ENCODE measurements at places on chromosomes 12 and 14. TPM values are rescaled to one million over a fixed set of nuclear protein-coding genes. Genes with fewer than 3 reads are reported as not detected.
A peak's percentile ranks its signal among the peaks of the same experiment; 100 is the strongest.

DNA sequence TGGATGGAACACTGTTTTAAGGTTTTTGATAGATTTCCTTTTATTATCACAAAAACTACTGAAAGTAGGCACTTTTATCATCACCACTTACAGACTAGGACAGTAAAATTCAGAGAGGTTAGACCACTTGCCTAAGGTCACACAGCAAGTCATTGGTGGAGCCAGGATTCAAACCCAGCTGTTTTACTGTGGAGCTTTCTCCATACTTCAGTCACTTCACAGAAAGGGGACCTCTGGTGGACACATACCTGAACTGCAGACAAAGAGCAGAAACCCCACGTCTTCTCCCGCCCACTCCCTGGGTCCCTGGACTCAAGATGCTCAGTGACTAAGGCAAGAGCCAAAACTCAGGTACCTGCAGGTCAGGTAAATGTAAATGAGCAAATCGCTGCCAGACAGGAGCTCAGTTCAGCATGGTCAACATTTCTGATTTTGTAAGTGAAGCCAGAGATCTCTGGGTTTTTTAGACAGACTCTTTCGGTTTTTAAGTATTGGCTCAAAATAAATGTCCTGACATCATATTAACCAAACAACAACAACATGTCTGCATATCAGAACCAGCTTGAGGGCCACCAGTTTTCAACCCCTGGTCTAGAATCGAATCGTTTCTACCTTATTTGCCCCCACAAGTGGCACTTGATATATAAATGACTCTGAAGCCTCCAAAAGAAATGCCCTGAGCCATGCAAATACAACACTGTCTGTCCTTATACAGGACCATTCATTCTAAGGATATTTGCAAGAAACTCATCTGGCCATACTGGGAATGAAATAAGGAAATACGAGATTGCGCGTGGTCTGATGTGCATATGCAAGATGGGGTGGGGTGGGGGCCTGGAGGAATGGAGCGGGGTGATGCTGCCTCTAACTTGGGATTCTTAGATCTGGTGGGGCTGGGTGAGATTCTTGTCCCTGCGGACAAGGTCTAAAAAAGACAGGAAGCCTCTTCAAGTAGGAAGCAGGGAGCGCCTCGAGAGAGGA, 110.9 kb downstream of the KSR2 start:
- no peaks in the 10 kb centered on the region for H3K27me3 ChIP-seq
- H3K4me1 ChIP-seq, result no peaks in the 10 kb centered on the region
- H3K4me3 ChIP-seq, result no peak overlapping the region
- no peaks in the 10 kb centered on the region for H3K36me3 ChIP-seq
- DNase-seq, result no peak

GRCh38 chr12:113005762-113006161, 27.4 kb downstream of the OAS2 start:
- H3K4me1 ChIP-seq, result no peaks in the 10 kb centered on the region
- no peak for DNase-seq
- H3K36me3 ChIP-seq, result peaks cover 21% of the 10 kb centered on the region
- H3K4me3 ChIP-seq, result no peak overlapping the region
- H3K27me3 ChIP-seq, result peaks cover 2% of the 10 kb centered on the region

- no peaks in the 10 kb centered on the region for H3K27me3 ChIP-seq
- no peak overlapping the region for H3K4me3 ChIP-seq
- no peaks in the 10 kb centered on the region for H3K36me3 ChIP-seq
- DNase-seq, result peak; percentile 84
- H3K4me1 ChIP-seq, result peaks cover 17% of the 10 kb centered on the region
Observed at GRCh38 chr14:68268197-68268596, 448.6 kb downstream of the RAD51B start.

OR4Q2 gene
- total RNA-seq, result not detected

- peaks cover 48% of the 10 kb centered on the region for H3K27me3 ChIP-seq
- no peak overlapping the region for H3K4me3 ChIP-seq
- H3K27ac ChIP-seq, result no peak overlapping the region
- DNase-seq, result no peak
- H3K36me3 ChIP-seq, result peaks cover 24% of the 10 kb centered on the region
Observed at GRCh38 chr12:132620899-132621656, 2.5 kb downstream of the P2RX2 start.

- no peaks in the 10 kb centered on the region for H3K36me3 ChIP-seq
- DNase-seq, result no peak
- no peaks in the 10 kb centered on the region for H3K27me3 ChIP-seq
- H3K4me3 ChIP-seq, result no peak overlapping the region
- H3K4me1 ChIP-seq, result peaks cover 35% of the 10 kb centered on the region
Observed at GRCh38 chr12:124722878-124723277, 140.8 kb downstream of the SCARB1 start.

DNA sequence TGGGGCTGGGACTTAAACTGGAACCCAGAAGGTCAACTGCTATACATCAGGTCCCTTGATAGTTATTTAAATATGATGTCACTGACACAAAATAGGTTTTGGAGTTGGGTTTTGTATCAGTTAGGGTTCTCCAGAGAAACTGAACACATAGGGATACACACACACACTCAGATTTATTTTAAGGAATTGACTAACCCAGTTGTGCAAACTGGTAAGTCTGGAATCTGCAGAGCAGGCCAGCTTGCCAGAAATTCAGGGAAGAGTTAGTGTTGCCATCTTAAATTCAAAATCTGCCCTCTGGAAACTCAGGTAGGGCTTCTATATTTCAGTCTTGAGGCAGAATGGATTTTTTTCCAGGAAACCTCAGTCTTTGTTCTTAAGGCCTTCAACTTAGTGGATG, 36.9 kb downstream of the MAPK1IP1L start:
- H3K4me1 ChIP-seq, result peaks cover 14% of the 10 kb centered on the region
- H3K4me3 ChIP-seq, result no peak overlapping the region
- H3K27ac ChIP-seq, result no peak overlapping the region
- no peak for DNase-seq

GPD1 gene
- total RNA-seq, result 56.3 TPM

LRP1-AS gene
- total RNA-seq, result 0.66 TPM

DNA sequence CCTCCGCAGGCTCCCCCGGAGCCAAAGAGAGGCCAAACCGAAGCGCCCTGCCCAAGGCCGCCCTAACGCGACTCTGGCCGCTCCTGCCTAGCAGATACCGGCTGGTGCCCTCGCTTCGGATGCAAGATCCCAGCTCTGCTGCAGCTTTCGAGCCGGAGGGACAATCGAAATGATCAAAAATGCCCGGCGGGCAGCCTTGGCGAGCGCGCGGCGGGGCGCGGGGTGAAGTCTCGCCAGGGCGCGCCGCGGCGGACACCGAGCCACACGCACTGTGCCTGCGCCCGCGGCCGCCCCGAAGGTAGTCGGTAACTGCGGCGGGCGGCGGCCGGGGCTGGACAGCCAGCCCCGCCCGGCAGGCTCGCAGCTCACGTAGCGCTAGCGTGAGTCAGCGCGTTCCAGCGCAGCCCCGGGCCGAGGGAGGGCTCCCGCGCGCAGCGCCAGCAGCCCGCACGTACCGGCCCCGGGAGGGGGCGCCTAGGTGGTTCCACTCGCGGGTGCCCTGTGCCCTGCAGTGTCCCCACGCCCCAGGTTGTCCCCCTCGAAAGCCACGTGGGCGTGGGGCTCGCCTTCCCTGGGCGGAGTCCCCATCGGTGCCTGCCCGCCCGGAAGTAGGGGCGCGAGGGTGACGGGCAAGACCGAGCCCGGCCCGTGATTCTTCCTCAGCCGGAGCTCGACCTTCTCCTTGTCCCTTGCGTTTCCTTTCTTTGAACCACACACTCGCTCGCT, 109.2 kb upstream of the EGLN3 start:
- H3K4me3 ChIP-seq, result peak overlapping the region; percentile 67
- H3K27ac ChIP-seq, result peak overlapping the region; percentile 93
- peaks cover 32% of the 10 kb centered on the region for H3K4me1 ChIP-seq
- DNase-seq, result peak; percentile 91
- H3K36me3 ChIP-seq, result no peaks in the 10 kb centered on the region
- H3K27me3 ChIP-seq, result no peaks in the 10 kb centered on the region

- DNase-seq, result no peak
- H3K27ac ChIP-seq, result no peak overlapping the region
- no peaks in the 10 kb centered on the region for H3K27me3 ChIP-seq
- no peak overlapping the region for H3K4me3 ChIP-seq
Observed at GRCh38 chr12:13769966-13770365, 211.4 kb downstream of the GRIN2B start.

GRCh38 chr12:59708064-59708463, 112.2 kb downstream of the SLC16A7 start:
- no peaks in the 10 kb centered on the region for H3K4me1 ChIP-seq
- no peak overlapping the region for H3K4me3 ChIP-seq
- no peaks in the 10 kb centered on the region for H3K27me3 ChIP-seq
- DNase-seq, result no peak

PSMB5 gene
- total RNA-seq, result 154 TPM

DNA sequence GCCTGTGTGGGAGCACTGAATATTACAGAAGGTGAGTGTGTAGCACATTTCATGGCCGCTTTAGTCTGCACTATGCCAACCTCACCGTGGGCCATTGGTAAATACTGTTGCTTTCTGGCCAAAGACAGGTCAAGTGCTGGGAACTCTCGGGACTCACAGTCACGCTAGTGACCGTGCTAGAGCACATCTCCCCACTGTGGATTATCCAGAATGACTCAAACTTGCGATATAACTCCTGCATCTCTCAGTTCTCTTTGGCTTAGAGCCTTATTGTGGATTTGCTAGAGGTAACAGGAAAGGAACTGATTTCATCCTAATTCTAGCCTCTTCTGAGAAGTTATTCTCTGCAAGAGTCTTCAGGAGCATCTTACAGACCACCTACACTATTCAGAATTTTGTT, 86.5 kb downstream of the DAD1 start:
- DNase-seq, result no peak
- H3K4me1 ChIP-seq, result peaks cover 7% of the 10 kb centered on the region
- no peaks in the 10 kb centered on the region for H3K36me3 ChIP-seq
- no peak overlapping the region for H3K4me3 ChIP-seq
- H3K27me3 ChIP-seq, result no peaks in the 10 kb centered on the region

GRCh38 chr14:71610149-71610548, 322.1 kb upstream of the RGS6 start:
- H3K4me3 ChIP-seq, result no peak overlapping the region
- H3K4me1 ChIP-seq, result no peaks in the 10 kb centered on the region
- DNase-seq, result peak; percentile 82

CIDEB gene
- 13.4 TPM for total RNA-seq

PRKAB1 gene
- total RNA-seq, result 12.8 TPM

DNA sequence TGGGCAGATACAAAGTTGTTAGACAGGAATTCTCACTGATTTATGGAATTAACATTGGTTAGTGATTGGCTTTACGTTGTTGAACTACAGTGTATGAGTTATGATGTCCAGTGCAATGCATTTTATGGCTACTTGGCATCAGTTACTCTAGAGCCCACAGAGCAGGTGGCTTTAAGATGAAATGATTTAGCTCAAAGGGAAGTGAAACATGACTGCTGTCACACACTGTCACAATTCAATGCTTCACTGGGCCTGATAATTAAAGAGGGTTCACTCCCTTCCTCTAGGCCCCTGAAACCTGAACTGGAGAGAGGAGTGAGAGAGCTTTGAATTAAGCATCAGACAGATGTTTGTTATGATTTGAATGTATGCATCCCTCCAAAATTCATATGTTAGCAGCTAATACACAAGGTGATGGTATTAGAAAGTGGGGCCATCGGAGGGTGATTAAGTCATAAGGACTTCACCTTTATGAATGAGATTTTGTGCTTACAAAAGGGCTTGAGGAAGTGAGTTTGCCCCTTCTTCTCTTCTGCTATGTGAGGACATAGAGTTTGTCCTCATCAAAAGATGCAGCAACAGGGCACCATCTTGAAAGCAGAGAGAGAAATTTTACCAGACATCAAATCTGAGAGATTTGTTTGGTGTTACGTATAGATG, 175.8 kb upstream of the GRIN2B start:
- H3K4me1 ChIP-seq, result no peaks in the 10 kb centered on the region
- H3K4me3 ChIP-seq, result no peak overlapping the region
- H3K27me3 ChIP-seq, result no peaks in the 10 kb centered on the region
- H3K36me3 ChIP-seq, result no peaks in the 10 kb centered on the region
- no peak for DNase-seq

GRCh38 chr12:26853303-26854030, 20.5 kb upstream of the ITPR2 start:
- no peaks in the 10 kb centered on the region for H3K27me3 ChIP-seq
- peak; percentile 79 for DNase-seq
- H3K4me3 ChIP-seq, result no peak overlapping the region

DNA sequence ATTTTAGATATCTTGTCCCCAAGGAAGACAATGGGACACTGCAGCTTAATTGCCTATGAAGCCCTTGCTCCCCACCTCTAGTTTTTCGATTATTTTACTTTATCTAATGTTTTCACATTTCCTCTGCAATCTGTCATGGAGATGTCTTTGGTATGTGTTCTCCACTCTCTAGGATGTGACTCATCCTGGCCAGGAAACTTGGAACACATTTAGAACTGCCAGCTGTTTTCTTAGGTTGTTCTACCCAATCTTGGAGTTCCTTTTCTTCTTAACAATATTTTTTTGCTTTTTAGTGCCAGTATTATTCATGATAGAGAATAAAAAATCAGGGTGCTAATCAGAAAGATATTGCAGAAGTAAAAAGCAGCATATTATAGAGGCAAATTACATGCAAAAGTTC, 101.7 kb upstream of the CLEC14A start:
- H3K4me3 ChIP-seq, result no peak overlapping the region
- no peak overlapping the region for H3K27ac ChIP-seq
- no peaks in the 10 kb centered on the region for H3K36me3 ChIP-seq
- no peaks in the 10 kb centered on the region for H3K4me1 ChIP-seq
- peak; percentile 14 for DNase-seq

Measured in muscle of leg (tissue), 16 donors.